ENCODE measurements at places on chromosomes 5 and 9.
A peak's percentile ranks its signal among the peaks of the same experiment; 100 is the strongest.

GRCh38 chr5:20619591-20619990 lies 631.6 kb upstream of the CDH18 start:
- DNase-seq: peak; percentile 47

DNA sequence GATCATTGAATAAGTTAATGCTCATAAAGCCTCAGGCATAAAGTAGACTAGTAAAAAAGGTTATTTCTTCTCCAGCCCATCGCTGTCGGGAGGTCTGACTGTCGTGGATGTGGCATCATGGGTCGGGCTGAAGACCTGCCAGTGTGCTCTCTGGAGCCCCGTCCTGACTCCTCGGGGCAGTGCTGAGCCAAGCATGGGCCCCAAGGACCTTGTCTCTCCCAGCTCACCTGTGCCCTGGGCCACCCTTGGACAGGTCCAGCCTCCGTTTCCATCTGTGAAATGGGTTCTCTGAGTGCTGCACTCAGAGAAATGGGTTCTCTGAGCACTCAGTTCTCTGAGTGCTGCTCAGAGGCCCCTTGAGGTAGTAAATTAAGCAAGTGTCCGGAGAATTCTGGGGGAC lies 269.0 kb downstream of the GADD45G start:
- no peak for DNase-seq

DNA sequence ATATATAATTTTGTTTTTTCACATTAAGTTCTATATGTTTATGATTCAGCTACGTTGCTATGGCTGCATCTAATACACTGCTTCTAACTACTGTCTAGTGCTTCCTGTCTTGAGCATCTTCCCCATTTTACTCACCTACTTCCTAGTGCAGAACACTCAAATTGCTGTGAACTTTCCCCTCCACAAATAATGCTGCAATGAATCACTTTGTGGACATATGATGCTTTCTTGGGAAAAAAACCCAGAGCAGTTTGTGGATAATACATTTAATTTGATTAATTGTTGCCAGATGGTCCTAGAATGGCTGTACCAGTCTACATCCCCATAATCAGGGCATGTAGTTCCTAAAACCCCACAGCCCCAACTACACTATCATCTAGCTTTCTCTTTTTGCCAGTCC lies 18.5 kb downstream of the CD180 start:
- no peak for DNase-seq

DNA sequence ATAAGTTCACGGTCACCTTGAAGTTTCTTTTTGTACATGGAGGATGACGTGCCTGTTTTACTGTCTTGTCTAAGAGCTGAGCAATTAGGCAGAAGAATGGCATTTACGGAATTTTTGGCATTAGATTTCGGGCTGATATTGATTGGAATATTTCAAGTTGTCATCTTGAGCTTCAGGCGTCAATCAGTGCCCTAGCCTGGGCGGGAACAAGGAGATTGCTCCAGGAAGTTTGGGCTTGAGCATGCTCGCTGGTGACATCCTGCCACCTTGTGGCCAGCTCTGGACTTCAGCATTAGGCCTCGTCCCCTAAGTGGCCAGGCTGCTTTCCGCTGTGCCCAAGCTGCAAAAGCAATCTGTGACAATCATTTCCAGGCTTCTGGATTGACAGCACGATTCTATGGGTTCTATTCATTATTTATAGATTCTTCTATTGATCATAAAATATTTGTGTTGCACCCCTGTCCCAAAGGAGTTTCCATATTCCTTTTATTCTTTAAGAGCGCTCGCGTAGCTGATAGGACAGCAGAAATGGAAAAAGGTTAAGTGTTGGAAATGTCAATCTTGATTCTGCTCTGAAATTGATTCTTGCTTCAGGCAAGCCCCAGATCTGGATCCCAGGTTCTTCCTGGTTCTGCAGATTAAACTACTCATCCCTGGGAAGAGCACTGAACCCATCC lies 79.3 kb downstream of the SLC28A3 start:
- peak; percentile 68 for DNase-seq

DNA sequence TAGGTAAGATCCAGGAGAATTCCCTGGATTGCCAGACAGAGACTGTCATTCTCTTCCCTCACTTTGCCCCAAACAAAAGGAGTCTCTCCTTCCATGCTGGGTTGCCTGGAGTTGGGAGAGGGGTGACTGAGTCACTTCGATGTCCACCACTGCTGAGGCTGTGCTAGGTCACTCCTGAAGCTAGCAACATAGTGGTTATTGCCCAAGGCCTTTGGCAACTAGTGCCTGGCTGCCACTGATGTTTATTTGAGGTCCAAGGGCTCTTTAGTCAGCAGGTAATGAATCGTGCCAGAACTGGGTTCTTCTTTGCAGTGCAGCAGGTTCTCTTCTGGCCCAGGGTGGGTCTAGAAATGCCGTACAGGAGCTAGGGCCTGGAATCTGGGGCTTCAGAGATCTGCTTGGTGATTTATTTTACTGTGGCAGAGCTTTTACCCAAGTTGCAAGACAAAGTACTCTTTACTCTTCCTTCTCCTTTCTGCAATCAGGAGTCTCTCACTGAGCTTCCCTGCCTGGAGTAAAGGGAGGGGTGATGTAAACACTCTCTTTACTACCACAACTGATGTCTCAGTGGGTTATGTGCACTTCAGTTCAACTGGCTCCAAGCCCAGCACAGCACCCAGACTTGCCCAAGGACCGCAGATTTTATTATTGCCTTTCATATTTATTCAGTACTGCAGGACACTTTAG lies 155.7 kb upstream of the SH3GL2 start:
- no peak for DNase-seq

- no peak for DNase-seq
Measured at GRCh38 chr5:2188661-2189060, 305.9 kb upstream of the IRX4 start.

- no peak for DNase-seq
Measured at GRCh38 chr5:10333154-10334006, 20.1 kb upstream of the MARCHF6 start.

DNA sequence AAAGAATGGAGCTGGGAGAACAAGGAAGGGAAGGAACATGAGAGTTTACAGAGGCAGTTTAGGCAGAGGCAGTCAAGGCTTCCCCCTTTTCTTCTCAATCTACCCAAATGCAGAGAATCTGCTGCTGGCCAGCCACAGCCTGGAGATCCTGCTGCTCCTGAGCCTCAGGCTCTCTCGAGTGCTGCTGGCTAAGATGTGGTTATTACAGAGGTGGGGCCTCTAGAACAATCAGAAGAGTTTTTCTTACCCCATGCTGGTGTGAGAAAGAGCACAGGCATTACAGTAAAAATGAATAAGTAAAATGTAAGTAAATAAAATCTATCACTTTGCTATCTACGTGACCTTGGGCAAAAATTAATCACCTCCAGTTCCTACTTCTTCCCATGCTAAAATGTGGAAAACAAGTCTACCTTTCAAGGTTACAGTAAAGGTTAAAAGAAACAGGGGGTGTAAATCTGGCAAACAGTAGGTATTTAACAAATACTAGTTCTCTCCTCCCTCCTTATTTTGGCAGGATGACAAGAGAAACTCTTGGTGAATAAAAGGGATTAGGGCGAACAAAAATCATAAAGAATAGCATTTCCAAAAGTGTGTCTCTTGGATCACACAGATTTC lies 31.1 kb downstream of the FBXW11 start:
- DNase-seq: no peak

GRCh38 chr9:4237748-4238511 lies 61.9 kb downstream of the GLIS3 start:
- no peak for DNase-seq

DNA sequence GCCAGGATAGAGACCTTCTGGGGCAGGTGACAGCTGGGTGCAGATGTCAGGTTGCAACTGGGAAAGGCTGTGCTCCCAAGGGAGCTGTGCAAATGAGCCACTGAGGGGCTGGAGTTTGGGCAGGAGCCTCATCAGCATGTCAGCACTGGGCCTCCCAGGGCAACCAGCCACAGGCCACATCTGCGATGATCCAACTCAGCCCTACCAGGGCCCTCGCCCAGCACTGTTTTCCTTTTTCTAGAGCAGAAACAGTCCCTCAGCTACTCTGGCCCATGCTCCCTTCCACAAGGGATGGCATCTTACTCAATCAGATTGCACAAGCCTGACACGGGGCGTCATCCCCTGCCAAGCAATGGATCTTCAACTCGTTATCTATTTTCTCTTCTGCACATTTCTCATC lies 24.8 kb downstream of the NIPAL4 start:
- DNase-seq: no peak

GRCh38 chr5:93622240-93622885 lies 39.3 kb downstream of the NR2F1 start:
- peak; percentile 43 for DNase-seq

GRCh38 chr5:179300581-179301180 lies 44.6 kb downstream of the ADAMTS2 start:
- peak; percentile 68 for DNase-seq

DNA sequence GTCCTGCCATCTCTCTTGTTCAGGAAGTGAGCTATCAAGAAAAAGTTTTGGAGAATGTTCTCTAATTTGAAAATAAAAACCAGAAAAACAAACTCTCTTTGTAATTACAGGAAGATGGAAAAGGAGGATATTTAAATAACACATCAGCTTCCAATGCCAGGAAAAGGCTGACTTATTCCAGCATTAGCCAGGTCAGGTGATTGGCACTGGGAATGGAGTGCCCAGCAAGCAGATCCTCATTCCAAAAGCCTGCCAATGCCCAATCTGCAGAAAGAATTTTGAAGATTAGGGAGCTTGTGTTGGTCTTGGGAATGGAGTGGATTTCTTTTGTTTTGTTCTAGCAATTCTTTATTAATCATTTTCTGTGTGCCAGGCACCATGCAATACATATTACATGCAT lies 196.6 kb downstream of the SNCAIP start:
- no peak for DNase-seq

DNA sequence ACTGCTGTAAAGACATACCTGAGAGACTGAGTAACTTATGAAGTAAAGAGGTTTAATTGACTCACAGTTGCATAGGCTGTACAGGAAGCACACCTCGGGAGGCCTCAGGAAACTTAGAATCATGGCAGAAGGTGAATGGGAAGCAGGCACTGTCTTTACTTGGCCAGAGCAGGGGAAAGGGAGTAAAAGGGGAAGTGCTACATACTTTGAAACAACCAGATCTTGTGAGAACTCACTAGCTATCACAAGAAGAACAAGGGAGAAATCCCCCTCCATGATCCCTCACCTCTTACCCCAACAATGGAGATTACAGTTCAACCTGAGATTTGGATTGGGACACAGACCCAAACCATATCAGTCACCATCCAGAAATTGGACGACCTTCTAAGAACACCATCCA lies 1285.8 kb upstream of the CDH9 start:
- no peak for DNase-seq

DNA sequence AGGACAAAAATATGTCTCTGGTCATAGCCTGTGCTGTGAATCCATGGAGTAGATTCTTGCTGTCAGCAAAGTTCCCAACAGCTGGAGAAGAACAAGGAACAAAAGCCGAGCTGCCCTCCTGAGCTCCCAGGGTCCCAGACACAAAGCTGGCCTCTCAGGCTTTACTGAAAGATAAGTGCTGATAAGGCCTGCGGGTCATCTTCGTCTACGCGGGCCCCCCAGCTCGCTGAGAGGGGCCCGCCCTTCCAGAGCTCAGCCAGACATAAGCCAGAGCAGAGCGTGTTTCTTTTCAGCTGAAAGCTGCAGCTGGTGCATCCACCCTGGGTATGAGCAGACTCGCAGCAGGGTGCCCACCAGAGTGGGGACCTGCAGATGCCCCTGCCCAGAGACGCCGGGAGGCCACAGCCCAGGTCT lies 84.7 kb downstream of the HSD17B3 start:
- DNase-seq: no peak

- DNase-seq: no peak
Measured at GRCh38 chr5:65102371-65102975, 333.7 kb downstream of the CWC27 start.

DNA sequence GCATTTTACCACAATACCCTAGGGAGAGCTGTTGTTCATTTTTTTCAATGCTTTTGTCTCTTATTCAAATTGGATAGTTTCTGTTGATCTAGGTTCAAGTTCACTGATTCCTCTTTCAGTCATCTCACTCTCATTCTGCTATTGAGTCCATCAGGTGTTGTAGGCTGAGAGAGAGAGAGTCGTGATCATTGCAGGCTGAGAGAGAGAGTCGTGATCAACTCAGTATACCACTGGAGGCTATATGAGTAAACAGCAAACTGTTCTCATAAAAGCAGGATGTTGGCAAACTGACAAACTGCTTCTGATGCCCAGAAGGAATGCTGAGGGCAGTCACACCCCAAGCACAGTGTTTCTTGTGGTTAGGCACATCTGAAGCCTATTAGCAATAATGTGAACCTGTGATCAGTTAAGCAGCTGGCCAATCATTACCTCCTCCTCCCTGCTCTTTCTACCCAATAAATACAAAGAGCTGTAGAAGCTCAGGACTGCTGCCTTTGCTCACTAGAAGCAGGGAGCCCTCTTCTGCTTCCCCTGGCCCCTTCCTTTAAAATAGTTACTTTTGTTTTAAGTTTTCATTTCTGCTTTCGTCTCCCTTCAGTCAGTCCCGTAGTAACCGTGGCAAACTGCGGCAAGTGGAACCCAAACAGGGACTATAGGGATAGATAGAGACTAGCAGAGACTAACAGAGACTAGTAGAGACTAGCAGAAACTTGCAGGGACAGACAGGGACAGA lies 476.1 kb upstream of the ACO1 start:
- no peak for DNase-seq

- no peak for DNase-seq
Measured at GRCh38 chr5:78543916-78544315, 104.7 kb downstream of the LHFPL2 start.

DNA sequence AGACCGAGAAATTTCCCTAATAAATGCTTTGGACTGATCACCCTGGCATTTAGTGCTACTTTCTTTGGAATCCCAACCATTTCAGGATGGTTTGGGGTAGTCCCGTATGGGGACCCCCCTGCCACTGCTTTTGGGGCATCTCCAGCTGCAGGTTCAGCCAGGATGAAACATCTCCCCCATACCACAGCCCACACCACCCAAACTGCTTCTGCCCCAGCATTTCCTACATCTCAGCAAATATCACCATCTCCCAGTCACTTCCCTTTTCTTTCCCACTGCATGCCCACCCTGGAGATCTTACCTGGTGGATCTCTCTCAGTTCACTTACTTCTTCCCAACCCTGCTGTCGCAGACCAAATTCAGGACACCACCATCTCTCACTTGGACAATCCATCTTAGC lies 4.8 kb upstream of the P4HA2 start:
- DNase-seq: no peak

GRCh38 chr9:133811471-133811870 lies 73.3 kb upstream of the SARDH start:
- no peak for DNase-seq

DNA sequence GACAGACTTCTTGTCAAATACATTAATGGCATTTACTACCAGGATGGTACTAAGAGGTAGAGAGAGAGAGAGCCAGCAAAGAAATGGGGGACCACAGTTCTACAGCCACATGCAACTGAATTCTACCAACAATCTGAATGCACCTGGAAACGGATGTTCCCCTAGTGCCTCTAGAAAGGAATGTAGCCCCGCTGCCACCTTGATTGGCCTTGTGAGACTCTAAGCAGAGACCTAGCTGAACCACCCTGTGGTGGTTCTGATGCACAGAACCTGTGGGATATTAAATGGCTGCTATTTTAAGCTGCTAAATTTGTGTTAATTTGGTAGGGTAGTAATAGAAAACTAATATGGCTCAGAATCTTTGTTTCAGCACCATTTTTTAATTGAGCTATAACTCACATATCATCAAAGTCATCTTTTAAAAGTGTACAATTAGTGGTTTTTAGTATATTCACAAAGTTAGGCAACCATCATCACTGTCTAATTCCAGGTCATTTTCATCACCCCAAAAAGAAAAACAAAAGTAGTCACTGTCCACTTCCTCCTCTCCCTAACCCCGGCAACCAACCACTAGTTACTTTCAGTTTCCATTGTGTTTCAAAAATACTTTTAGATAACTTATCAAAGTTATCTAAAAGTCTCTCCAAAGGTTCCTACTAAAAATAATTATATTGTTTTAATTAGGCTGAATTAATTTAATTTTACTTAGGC lies 51.7 kb downstream of the CPLANE1 start:
- no peak for DNase-seq
